ENCODE measurements at places on chromosomes 7 and 10.

GRCh38 chr10:83959328-83959727 lies 180.0 kb upstream of the GHITM start:
- no peak for DNase-seq

DNA sequence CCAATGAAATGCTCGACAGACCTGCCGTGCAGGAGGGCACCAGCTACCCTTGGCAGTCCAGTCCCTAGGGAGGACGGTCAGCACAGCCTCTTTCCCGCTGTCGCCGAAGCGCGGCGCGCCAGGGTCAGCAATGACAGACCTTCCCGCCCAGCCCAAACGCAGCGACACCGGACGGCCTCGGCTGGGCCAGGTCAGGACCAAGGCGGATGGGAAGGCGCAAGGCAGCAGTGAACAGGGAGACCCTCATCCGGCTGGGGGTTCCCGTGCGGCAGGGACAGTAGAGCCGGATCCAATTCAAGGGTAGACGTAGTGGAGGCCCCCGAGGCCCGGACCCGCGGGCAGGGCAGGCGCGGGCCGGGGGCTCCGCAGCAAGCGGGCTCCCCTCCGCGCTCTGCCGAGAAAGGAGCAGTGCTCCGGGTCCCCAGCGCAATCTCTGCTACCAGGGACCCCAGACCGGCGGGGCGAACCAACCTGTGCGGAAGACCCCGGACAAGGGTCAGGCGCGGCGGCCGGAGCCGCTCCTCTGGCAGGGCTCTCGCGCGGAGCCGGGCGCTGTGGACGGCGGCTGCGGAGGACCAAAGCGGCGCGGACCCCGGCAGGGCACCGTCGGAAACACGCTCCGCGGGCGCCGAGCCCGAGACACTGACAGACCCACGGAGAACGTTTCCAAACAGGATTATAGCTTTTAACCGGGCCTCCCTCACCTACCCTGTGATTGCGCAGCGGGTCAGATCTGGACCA lies at the start of gene SEC31B:
SEC31B (minus strand) TSS at position 551 of the 741 bp plus-strand sequence. CDS start 2,909 bp downstream, outside the sequence.
- DNase-seq: no peak

- DNase-seq: no peak
Observed at GRCh38 chr7:21851559-21851967, 94.1 kb downstream of the CDCA7L start.

DNA sequence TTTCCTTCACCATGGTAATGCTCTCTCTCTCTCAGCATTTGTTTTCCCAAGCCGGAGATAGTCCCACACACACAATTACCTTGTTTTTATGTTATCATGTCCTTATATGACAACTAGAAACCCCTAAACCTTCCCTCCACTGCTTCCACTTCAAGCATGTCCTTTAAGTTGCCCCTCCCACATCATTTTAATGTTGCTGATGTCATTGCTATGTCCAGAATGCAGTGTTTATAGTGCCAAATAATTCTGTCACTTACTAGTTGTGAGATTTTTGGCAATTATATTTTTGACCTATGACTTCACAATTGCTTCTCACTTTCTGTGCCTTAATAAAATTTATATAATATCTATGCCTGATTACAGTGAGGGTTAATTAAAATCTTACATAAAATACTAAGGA lies 645.9 kb downstream of the XPNPEP1 start:
- DNase-seq: no peak

- no peak for DNase-seq
Observed at GRCh38 chr10:115706488-115707076, 566.4 kb downstream of the GFRA1 start.

DNA sequence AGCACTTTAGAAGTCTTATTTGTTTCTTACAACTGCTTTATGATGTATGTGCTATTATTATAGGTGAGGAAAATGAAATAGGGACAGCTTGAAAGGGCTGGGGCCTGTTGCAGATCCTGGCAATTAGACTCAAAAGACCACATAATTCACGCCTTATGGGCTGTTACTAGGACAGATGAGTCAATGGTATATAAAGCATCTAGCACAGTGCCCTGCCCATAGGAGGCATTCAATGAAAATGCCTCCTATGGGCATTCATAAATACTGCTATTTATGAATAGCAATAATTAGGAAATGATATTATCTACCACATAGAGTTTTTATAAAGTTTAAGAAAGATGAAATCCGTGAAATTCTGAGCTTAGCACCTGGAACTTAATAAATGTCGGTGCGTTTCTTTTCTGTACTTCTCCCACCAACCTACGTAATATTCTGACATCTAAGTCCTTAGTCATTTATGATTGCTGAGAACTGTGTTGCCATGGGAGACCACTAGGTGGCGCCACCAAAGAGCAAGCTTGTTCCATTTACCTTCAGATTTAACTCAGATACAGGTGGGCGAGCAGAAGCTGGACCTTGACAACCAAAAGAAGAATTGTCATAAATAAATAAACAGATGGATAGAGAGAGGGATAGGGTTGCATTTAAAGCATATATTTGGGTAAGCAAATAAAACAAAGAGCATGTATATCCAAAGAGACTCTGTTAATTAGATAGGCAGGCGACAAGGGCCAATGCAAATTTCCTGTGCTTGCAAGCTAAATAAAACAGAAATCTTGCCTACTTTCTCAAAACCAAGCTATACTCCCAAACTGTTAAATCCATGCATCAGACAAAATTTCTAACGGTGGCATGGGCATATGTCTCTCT lies 699.9 kb downstream of the INHBA start:
- DNase-seq: peak; percentile 86

- DNase-seq: no peak
Observed at GRCh38 chr7:84981055-84981976, 205.5 kb downstream of the SEMA3D start.

DNA sequence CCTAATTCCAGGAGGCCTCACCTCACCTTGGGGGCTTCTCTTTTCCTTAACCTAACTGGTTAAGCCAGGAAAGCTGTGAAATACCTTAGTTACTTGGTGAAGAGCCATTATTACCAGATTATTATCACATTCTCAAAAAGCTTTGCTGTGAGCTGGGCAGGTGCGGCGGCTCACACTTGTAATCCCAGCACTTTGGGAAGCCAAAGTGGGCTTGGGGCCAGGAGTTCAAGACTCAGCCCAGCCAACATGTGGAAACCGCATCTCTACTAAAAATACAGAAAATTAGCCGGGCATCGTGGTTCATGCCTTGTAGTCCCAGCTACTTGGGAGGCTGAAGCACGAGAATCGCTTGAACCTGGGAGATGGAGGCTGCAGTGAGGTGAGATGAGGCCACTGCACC lies 102.4 kb upstream of the KLF6 start:
- no peak for DNase-seq

DNA sequence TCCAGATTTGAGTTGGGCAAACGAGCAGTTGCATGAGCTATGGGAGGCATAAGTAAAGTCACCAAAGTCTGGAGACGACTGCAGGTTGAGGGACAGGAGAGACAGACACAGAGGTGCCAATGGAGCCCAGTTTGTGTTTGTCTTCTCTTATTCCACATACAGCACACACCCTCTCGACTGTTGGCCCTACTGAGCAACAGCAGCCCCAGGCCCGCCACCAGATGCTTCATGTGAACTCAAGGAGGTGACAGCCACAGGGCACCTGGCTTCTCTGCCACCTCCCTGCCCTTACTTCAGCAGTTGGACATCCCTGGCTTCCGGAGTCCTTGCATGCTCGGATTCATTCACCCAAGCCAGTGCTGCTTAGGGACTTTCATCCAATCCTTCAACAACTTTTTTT lies 6.5 kb upstream of the ATOH7 start:
- no peak for DNase-seq

GRCh38 chr7:91832493-91833045 lies 47.9 kb downstream of the MTERF1 start:
- DNase-seq: no peak

- no peak for DNase-seq
Observed at GRCh38 chr10:61663466-61663865, 737 bp downstream of the CABCOCO1 start.

DNA sequence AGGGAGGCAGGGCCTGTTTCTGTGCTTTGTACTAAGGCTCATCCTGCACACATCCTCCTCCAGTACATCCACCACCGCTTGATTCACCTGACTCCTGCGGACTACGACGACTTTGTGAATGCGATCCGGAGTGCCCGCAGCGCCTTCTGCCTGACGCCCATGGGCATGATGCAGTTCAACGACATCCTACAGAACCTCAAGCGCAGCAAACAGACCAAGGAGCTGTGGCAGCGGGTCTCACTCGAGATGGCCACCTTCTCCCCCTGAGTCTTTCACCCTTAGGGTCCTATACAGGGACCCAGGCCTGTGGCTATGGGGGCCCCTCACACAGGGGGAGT lies 10.2 kb downstream of the NDST2 start:
- DNase-seq: no peak

- DNase-seq: no peak
Observed at GRCh38 chr7:72409638-72410015, 2.5 kb downstream of the CALN1 start.
